ENCODE measurements at places on chromosomes 5 and 9.
A peak's percentile ranks its signal among the peaks of the same experiment; 100 is the strongest.

GRCh38 chr9:120909904-120910303 is 16.7 kb downstream of the TRAF1 start:
- peak; percentile 19 for DNase-seq

- DNase-seq: no peak
These were observed 38.7 kb upstream of the PRLR start for GRCh38 chr5:35269006-35269405.

- DNase-seq: no peak
These were observed 26.7 kb downstream of the FBXO10 start for GRCh38 chr9:37549527-37549926.

DNA sequence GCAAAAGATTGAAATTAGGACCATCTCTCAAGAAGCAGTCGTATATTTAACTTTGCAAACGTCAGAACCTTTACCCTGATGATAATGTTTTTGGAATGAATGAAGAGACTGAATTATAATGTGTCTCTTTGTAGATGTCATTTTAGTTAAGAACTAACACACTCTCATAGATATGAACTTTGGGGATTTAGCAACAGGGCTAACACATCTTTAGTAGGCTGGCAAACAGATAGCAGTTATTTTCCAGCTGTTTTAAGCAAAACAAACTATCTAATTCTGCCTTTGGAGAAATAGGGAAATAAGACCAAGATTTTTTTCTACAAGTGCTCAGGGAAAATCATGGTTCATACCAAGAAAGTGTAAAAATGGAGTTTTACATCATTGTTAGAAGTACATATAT is 469.7 kb downstream of the SPATA31D1 start:
- DNase-seq: no peak

- DNase-seq: no peak
These were observed 50.9 kb upstream of the PCA3 start for GRCh38 chr9:76713381-76713780.

DNA sequence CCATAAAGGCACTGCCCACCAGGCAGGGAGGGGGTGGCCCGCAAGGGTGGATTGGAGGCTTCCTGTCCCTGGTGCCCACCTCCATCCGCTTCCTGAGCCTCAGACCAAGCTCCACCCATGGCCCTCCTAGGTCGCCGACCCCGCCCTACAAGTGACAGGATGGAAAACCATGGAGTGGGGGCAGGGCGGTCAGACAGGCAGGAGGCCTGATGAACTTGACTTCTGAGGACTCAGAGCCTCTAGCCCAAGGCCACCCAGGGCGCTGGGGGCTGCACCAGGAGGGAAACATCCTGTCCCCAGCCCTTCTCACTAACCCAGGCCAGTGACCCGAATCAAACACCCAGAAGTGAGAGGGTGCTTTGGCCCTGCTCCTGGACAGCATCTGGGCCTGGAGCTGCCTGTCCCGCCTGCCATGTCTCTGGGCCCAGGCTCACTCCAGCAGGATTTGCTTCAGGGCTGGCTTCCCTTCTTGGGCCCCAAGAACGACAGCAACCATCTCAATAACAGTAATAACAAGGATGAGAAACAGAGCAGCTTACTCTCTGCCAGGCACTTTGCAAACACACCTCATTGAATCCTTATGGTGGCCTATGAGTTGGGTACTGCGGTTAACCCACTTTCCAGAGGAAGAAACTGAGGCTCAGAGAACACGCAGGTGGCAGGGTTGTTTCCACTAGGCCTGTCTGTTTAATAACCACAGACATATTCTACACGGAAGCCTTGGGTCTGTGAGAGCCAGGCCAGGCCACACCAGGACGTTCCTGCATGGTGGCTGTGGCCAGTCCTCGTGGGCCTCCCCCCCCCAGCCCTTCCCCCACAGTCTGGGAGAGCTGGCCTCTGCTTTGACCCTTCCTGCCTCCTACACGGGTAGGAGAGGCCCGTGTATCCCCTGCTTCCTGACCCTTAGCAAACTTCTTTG is 4.4 kb upstream of the ST6GALNAC6 start:
- peak; percentile 50 for DNase-seq

DNA sequence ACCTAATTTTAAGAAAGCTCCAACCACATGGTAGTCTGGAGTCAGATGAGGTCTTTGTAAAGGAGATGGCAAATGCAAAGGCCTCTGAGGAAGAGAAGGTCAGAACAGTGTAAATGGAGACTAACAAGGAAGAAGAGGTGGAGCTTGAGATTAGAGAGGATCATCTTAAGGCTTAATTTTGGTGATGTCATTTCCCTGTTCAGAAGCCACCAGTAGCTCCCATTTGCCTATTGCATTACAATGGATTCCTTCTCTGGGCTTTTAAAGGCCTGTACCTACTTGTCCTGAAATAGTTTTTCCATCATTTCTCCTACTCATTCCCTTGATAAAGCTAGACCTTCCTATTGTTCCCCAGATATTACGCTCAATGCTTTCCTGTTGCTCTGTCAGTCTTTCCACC is 16.1 kb downstream of the PCSK5 start:
- DNase-seq: no peak

DNA sequence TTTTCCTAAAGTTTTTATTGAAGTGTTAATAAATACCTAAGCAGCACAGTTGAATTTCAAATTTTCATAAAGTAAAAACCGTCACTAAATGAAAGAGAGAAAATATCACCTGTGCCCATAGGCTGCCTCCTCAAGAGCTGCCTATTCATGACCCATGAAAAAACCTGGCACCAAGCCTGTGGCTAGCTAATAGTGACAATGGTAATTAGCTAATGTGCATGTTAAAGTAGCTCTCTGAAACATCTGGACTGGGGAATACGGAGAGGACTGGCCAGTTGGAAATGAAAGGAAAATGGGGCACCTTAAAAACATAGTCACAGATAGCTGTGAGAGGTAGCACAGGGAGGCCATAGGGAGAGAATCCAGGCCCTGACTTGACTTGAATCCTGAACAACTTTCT is 5.4 kb upstream of the GNE start:
- no peak for DNase-seq

DNA sequence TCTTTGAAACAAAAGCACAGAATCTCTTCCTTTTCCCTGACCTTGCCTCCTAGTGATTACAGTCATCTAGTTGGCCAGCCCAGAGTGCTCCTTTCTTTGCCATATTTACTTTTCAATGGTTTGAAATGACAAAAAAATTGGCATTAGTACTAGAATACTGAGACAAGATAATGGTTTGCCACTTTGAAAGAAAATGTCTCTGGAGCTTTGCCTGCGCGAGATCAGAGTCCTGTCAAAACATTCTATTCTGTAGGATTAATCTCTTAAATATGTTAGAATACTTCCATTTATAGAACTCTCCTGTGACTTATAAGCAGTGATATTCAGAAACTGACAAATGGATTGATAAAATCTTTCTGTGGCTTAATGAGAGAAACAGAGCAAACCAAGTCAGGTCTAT is 484.0 kb upstream of the IZUMO3 start:
- DNase-seq: no peak
